Activated T-helper 1 cell treated with anti-CD3 and anti-CD28 coated beads, Interleukin-12 subunit alpha, Interleukin-12 subunit beta, Interleukin-2, Interleukin-4 antibody, amounts not matched to agents 30 ng/mL and 10 ng/mL and 1 ng/mL, durations not matched to agents 14 hours and 24 hours and 36 hours (primary cell): ENCODE measurements at places on chromosomes 13 and 19. TPM values are rescaled to one million over a fixed set of nuclear protein-coding genes. Genes with fewer than 3 reads are reported as not detected.

DNA sequence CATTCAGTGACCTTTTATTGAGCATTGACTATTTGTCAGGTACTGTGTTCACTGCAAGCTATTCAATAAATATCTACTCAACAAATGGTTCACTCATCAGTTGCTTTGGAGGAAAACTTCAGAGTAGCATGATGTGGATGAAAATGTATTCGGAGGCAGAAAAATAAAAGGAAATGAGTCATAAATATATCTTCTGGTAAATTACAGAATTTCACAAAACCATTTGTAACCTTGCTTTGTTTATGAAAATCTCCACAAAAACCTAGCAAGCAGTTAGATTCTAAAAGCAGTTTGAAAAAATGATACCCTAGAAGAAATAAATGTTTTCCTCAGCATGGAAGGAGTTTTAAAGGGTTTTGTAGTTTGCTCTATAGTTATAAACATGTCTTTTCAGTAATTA, 399.6 kb downstream of the LMO7 start:
- no peak for DNase-seq
- H3K36me3 ChIP-seq: no peaks in the 10 kb centered on the region
- no peak overlapping the region for H3K4me3 ChIP-seq
- H3K27ac ChIP-seq: no peak overlapping the region
- peaks cover 6% of the 10 kb centered on the region for H3K27me3 ChIP-seq

DNA sequence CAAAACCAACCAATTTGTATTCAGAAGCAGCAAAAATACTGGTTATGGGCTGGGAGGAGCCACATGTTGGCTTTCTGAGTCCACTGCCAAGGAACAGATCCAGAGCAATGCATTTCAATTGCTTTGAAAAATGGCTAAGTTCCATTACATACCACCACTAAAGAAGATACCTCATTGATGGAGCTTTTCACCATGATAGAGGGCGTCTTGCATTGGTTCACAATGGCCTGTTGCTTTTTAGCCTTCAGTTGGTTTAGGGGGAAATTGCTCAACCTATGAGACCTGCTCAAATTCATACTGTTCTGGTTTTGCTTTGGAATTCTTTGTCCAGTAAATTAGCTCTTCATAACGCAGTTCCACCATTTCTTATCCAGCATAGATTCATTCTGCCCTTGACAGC, 21.2 kb upstream of the CPB2 start:
- H3K27me3 ChIP-seq: peaks cover 3% of the 10 kb centered on the region
- peaks cover 25% of the 10 kb centered on the region for H3K4me1 ChIP-seq
- no peak for DNase-seq
- no peak overlapping the region for H3K4me3 ChIP-seq

DNA sequence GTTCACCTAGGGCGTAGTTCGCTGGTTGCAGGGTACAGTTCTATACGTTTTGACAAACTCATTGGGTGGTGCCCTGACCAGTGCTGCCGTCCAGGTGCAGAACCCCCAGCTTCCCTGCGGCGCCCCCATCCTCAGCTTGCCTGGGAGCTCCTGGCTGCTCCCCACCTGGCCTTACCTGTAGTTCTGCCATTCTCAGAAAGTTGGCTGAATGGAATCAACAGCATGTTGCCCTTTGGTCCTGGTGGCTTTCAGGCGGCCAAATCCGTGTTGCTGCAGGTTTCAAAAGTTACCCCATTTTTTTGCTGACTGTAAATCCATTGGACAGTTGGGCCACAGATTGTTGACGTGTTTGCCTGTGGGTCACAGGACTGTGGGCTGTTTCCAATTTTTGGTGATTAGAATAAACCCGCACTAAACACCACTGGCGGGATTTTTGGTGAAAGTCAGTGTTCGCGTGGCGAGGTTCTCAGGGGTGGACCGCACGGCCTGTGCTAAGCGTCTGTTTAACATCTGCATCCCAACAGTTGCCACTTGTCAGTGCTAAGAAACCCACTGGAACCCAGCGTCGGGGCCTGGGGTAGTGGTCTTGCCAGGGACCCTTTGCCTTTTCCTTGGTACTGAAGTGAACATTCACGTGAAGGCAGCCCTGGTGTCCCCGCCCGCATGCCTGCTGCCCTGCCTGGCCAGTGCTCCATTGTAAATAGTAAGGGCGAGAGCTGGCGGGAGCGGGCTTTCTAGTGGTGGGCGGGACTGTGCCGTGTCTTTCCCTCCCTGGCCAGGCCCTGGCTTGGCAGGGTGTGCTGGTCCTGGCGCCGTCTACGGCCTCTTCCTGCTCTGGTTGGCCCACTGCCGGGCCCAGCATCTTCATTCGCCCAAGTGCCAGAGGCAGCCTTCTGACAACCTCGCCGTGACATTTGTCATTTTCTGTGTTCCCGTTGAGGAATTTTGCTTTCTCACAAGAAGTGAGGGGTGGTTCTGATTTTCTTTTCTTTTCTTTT, 3.3 kb downstream of the DOT1L start:
- peaks cover 45% of the 10 kb centered on the region for H3K4me1 ChIP-seq
- peaks cover 1% of the 10 kb centered on the region for H3K27me3 ChIP-seq
- H3K36me3 ChIP-seq: peaks cover 15% of the 10 kb centered on the region
- peak overlapping the region; percentile 81 for H3K4me3 ChIP-seq
- no peak for DNase-seq

DNA sequence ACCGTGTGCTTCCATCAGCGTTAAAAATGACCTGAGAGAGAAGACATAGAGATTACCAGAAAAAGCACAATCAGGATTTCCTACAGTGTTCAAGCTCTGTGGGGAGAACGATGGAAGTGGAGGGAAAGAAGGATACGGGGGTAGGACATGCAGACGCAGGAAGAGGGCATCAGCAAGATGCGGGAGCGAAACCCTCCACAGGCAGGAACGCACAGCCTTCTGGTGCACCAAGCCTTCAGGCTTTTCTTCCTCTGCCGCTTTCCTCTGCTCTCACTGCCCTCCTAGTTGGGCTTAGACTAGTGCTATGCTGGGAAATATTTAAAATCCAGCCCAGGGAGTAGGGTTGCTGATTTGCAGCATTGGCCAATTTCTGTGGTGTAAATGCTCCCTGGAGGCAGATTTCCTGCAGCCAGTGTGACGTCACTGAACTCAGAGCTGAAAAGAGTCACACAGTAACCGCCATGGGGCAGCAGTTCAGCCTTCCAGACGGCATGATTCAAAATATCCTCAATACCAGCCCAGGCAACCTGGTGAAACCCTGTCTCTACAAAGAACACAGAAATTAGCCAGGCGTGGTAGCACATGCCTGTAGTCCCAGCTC, 205.1 kb upstream of the SOX1 start:
- H3K27me3 ChIP-seq: peaks cover 2% of the 10 kb centered on the region
- no peak for DNase-seq
- no peak overlapping the region for H3K27ac ChIP-seq

- no peaks in the 10 kb centered on the region for H3K4me1 ChIP-seq
- H3K27ac ChIP-seq: no peak overlapping the region
- no peak overlapping the region for H3K4me3 ChIP-seq
- DNase-seq: no peak
- H3K27me3 ChIP-seq: no peaks in the 10 kb centered on the region
- H3K36me3 ChIP-seq: no peaks in the 10 kb centered on the region
Measured at GRCh38 chr13:84606616-84607015, 724.3 kb upstream of the SLITRK1 start.

DNA sequence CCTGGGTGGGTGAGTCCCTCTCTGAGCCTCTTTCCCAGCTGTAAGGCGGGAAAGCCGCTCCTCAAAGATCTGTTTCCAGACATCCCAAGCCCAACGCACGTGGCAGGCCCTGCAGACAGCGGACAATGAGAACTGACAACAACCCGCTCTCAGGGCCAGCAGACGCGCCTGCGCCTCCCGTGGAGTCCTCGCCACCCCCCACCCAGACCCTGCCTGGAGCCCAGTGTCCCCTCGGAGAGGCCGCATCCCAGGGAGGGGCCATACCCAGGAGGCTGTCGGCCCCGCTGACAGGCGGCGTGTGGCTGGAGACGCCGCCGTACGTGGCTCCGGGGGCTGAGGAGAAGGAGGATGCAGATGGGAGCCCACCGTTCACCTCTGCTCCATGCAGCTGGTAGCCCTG, 16.3 kb upstream of the UQCR11 start:
- H3K27me3 ChIP-seq: no peaks in the 10 kb centered on the region
- DNase-seq: no peak
- H3K27ac ChIP-seq: no peak overlapping the region
- no peak overlapping the region for H3K4me3 ChIP-seq
- peaks cover 8% of the 10 kb centered on the region for H3K4me1 ChIP-seq
- peaks cover 14% of the 10 kb centered on the region for H3K36me3 ChIP-seq

- H3K27ac ChIP-seq: no peak within 1 kb of the TSS
- peaks cover 24% of the 10 kb centered on the region for H3K4me1 ChIP-seq
- no peaks in the 10 kb centered on the region for H3K27me3 ChIP-seq
- no peak for DNase-seq
- H3K36me3 ChIP-seq: no peaks in the 10 kb centered on the region
- H3K4me3 ChIP-seq: no peak within 1 kb of the TSS
Measured at GRCh38 chr19:42442833-42443232, at the start of gene CXCL17. TSS of gene CXCL17 (minus strand) at chr19:42442946. CDS start at chr19:42442832, 114 bp downstream.

GRCh38 chr13:85597790-85598500, 201.3 kb downstream of the SLITRK6 start:
- no peak overlapping the region for H3K27ac ChIP-seq
- DNase-seq: no peak
- H3K27me3 ChIP-seq: no peaks in the 10 kb centered on the region
- no peak overlapping the region for H3K4me3 ChIP-seq
- no peaks in the 10 kb centered on the region for H3K4me1 ChIP-seq

DNA sequence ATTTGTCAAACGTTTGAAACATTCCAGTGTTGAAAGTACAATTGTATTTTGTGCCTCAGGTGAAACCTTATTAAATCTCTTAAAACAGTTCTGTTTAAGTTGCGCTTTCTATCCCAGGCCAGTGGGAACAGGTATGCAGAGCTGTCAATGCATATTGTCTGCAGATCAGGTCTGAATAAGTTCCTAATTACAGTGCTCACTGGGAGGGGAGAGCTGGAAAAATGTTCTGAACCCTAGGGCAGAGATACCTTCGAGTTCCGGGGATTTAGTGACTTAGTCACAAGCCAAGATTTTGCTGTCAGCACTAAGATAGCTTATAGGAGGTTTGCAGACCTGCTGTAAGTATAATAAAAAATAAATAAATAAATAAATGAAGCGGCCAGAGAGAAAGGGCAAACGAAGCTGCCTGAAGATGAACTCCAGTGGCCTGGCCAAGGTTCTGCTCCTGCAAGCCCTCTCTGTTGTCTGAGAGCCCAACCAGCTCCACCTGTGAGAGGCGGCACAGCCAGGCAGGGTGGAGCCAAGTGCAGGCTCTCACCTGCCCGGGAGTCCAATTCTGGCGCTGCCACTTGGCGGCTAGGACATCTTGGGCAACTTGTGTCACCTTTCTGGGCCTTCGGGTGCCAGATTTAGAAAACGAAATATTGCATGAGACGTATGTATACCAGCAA, 97.9 kb upstream of the SLC7A1 start:
- no peaks in the 10 kb centered on the region for H3K36me3 ChIP-seq
- DNase-seq: no peak
- H3K4me3 ChIP-seq: no peak overlapping the region
- H3K27me3 ChIP-seq: peaks cover 12% of the 10 kb centered on the region
- H3K27ac ChIP-seq: no peak overlapping the region
- H3K4me1 ChIP-seq: peaks cover 5% of the 10 kb centered on the region

KLF16 gene
- total RNA-seq: 34.5 and 39.1 TPM in 2 replicates

GRCh38 chr13:79943346-79944023, 397.4 kb downstream of the SPRY2 start:
- no peaks in the 10 kb centered on the region for H3K36me3 ChIP-seq
- no peak for DNase-seq
- H3K27ac ChIP-seq: no peak overlapping the region
- H3K4me1 ChIP-seq: no peaks in the 10 kb centered on the region

DACH1 gene
- total RNA-seq: not detected in 2 replicates

DNA sequence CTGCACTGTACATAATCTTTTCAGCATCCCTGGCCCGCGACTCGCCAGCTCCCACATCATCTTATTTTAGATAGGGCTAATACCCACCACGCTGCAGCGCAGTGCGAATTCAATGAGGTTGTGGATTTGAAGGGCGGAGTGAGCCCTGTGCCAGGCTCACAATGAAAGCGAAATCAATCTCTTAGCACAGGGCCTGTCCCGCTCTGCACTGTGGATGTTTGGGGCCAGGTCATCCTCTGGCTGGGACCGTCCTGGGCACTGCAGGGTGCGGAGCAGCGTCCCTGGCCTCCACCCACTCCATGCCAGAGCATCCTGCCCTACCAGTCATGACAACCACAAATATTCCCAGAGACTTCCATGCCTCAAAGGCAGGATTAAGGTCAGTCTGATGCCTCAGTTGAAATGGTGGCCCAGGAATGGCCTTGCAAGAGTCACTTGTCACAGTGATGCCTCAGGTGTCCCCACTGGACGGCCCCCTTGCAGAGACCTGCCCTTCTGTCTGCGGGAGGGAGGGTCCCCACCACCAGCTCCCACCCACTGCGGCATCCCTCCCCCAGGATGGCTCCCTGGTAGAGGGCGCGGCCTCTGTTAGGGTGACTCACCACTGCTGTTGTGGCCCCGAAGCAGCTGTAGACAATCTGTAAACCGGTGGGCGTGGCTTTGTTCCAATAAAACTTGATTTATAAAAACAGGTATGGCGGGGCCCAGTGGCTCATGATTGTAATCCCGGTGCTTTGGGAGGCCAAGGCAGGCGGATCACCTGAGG, 5.6 kb downstream of the UHRF1 start:
- no peaks in the 10 kb centered on the region for H3K27me3 ChIP-seq
- peak overlapping the region; percentile 88 for H3K4me3 ChIP-seq
- peaks cover 54% of the 10 kb centered on the region for H3K4me1 ChIP-seq
- H3K36me3 ChIP-seq: peaks cover 43% of the 10 kb centered on the region

- DNase-seq: no peak
- no peaks in the 10 kb centered on the region for H3K36me3 ChIP-seq
- no peak overlapping the region for H3K4me3 ChIP-seq
- H3K4me1 ChIP-seq: no peaks in the 10 kb centered on the region
Measured at GRCh38 chr13:88707646-88708045, 1036.5 kb downstream of the SLITRK5 start.

DNA sequence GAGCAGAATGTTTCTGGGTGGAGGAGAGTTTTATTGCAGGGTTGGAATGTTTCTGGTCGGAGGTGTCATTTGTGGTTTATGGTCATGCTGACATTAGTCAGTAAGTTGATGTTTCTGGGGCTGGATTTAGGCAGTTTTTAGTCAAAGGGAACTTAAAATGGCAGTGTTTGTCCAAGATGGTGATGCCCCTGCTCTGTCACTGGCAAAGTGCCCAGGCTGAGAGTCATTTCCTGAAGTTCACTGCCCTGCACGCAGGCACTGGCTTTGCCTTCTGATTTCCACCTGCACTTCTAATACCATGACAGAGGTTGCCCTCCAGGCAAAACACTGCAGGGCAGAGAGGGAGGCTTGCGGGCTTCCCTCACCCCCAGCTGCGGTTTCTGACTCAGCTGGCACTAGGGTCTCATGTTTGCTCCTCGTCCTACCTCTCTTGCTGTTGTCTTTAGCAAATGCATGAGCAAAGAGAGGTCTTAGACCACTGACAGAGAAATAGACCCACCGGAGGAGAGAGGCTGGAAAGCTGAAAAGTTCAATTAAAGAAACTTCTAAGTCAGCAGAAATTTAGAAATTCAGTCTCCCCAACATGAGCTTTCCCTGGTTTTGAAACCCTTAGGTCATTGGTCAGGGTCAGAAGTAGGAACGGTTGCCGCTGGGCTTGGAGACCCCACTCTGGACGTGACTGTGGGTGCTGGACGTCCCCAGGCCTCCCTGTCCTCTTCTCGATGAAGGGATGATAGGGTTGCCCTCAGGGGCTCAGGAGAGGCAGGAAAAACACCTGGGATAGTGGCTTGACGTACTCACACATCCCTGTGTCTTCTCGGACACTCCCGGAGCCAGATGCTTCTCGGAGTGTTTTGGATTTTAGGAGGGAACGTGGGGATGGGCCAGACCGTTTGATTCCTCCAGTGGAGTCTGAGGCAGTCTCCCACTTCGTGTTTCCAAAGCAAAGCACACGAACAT, 26.3 kb downstream of the TMEM255B start:
- peaks cover 12% of the 10 kb centered on the region for H3K27me3 ChIP-seq
- H3K4me1 ChIP-seq: no peaks in the 10 kb centered on the region
- no peaks in the 10 kb centered on the region for H3K36me3 ChIP-seq
- no peak overlapping the region for H3K4me3 ChIP-seq
- no peak overlapping the region for H3K27ac ChIP-seq
- no peak for DNase-seq
